ENCODE measurements at places on chromosomes 6 and 20. TPM values are rescaled to one million over a fixed set of nuclear protein-coding genes. Genes with fewer than 3 reads are reported as not detected.

The SLC35D3 gene
- polyA plus RNA-seq, result 1.9 TPM

DNA sequence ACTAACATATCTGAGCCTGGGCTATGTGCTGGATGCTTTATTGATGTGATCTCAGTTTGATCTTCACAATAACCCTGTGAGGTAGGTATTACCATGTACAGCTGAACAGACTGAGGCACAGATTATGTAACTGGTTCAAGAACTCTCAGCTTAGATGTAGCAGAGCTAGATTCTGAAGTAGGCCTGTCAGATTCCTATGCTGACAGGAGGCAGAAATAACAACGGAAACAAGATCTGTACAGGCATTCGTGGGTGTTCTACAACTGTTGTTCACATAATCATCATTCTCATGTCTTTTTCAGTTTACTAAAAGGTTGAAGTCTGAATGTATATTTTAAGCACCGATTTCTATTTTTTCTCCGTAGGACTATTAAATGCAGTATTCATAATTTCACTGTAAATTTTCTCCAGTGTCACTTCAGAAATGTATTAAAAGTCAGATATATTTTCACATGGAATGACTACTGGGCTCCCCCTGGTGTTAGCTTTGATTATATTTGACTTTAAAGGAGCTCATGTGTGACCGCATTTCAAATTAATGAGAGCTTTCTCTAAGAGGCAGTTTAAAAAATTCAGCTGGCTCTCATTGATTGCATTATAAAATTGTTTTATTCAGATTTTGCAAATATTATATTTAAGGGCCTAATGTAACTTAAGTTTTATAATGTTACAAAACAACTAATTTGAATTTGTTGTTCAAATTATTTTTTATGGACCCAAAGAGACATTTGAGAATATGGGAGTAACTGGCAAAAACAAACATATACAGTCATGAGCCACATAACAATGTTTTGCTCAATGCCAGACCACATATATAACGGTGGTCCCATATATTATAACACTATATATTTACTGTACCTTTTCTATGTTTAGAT, 36.4 kb upstream of the SLC17A4 start:
- no peak for DNase-seq

GRCh38 chr20:57435498-57436222, 44.5 kb downstream of the RBM38 start:
- peak; percentile 68 for DNase-seq

DNA sequence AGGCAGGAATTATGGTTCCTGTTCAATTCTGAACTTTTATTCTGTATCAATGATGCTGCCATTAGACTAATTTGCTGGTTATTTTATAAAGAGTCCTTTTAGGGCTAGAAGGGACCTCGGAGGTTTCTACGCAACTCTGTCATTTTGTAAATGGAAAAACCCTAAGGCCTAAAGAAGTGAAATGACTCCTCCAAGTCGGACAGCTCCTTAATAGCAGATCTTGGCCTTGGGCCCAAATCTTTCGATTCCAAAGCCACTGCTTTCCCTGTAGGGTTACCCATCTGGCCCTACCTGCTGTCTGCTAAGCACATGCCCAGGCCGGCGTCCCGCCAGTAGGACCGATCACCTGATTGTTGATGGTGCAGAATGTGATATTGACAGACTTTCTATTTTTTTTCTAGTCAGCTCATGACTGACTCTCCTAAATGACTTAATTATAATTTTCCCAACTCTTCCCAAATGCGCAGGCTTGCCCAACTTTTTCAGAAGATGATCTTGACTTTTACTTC, 40.2 kb downstream of the PLEKHG1 start:
- no peak for DNase-seq

The RALY gene
- polyA plus RNA-seq, result 216 TPM

DNA sequence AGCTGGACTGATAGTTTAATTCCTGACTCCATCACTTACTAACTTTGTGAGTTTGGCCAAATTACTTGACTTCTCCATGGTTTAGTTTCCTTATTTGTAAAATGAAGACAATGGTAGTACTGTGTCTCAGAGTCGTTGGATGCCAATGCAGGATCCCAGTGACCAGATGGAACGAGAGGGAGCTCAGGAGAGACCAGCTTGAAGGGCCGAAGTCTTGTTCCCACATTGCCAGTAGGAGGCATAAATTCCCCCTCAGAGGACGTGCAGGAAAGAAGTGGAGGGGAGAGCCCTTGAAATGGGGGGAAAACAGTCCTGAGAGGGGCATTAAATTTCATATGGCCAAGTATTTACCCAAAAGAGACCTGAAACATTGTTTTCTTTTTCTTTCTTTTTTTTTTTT, 2.1 kb upstream of the MUC22 start:
- no peak for DNase-seq

GRCh38 chr6:161117308-161117707, 125.7 kb downstream of the MAP3K4 start:
- no peak for DNase-seq

DNA sequence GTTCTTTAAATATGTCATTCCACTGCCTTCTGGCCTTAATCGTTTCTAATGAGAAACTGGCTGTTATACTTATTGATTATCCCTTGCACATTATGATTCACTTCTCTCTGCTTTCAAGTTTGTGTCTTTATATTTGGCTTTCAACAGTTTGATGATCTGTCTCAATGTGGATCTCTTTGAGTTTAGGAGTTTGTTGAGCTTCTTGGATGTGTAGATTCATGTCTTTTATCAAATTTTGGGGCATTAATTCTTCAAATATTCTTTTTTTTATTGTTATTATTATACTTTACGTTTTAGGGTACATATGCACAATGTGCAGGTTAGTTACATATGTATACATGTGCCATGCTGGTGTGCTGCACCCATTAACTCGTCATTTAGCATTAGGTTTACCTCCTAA, 29.3 kb downstream of the ZBTB9 start:
- DNase-seq, result no peak
